Activated CD4-positive, alpha-beta memory T cell treated with anti-CD3 and anti-CD28 coated beads for 36 hours (primary cell): ENCODE measurements at places on chromosomes 6 and 20. TPM values are rescaled to one million over a fixed set of nuclear protein-coding genes. Genes with fewer than 3 reads are reported as not detected.

The PGC gene
- total RNA-seq = not detected

- DNase-seq = no peak
Measured at GRCh38 chr6:1574890-1575209, 34.9 kb upstream of the FOXC1 start.

DNA sequence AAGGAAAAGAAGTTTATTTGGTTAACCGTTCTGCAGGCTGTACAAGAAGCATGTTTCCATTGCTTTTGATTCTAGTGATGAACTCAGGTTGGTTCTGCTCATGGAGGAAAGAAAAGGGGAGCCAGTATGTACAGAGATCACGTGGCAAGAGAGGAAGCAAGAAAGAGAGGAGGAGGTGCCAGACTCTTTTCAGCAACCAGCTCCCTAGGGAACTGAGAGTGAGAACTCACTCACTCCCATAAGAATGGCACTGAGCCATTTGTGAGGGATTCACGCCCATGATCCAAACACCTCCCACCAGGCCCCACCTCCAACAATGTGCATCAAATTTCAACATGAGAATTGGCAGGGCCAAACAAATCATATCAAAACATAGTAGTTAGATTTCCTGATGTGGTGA, 649.1 kb downstream of the EPM2A start:
- no peak for DNase-seq

GRCh38 chr6:68911811-68912210, 276.7 kb downstream of the ADGRB3 start:
- no peak for DNase-seq

DNA sequence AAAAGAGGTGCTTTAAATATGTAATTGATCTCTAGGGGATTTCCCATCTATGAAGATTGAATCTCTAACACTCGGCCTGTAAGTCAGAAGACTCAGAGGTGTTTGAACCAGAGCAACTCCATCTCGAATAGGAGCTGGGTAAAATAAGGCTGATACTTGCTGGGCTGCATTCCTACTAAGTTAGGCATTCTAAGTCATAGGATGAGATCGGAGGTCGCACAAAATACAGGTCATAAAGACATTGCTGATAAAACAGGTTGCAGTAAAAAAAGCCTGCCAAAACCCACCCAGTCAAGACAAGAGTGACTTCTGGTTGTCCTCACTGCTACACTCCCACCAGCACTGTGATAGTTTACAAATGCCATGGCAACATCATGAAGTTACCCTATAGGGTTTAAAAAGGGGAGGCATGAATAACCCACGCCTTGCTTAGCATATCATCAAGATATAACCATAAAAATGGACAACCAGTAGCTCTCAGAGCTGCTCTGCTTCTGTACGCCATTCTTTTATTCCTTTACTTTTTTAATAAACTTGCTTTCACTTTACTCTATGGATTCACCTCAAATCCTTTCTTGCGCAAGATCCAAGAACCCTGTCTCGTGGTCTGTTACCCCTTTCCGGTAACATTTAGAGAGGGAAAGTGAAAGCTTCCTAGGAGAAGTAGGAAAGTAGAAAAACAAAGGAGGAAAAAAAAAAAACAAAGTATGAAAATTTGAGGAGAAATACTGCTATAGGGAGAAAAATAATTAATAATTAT, 129.7 kb upstream of the PHACTR1 start:
- no peak for DNase-seq
